ENCODE measurements at places on chromosomes 3 and 15. TPM values are rescaled to one million over a fixed set of nuclear protein-coding genes. Genes with fewer than 3 reads are reported as not detected.

GRCh38 chr15:38860253-38860652, 295.6 kb upstream of the RASGRP1 start:
- no peak for DNase-seq

The PPP1R14D gene
- polyA plus RNA-seq: not detected

The RPL22L1 gene
- polyA plus RNA-seq: 241 TPM

DNA sequence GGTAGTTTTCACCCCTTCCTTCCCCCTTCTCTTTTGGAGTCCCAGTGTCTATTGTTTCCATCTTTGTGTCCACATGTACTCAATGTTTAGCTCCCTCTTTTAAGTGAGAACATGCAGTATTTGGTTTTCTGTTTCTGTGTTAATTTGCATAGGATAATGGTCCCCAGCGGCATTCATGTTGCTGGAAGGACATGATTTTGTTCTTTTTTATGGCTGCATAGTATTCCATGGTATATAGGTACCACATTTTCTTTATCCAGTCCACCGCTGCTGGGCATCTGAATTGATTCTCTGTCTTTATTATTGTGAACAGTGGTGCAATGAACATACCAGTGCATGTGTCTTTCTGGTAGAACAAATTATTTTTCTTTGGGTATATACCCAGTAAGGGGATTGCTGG, 7.7 kb upstream of the HDGFL3 start:
- no peak for DNase-seq

DNA sequence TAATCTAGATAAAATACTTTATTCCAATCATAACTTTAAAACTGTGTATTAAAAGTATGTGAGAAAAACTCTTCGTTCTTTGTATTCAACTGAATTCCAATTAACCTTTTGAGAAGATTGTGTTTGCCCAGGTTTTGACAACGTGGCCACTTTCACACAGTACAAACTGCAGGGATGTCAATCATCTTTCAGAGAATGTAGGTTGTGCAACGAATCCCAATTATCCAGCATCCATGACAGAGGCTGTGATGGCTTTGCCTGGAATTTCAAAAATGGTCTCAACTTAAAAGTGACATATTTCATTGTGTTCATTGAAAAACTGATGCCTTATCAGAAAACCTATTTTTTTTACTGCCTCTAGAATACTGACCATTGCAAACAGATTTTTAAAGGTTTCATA, 615.1 kb upstream of the KCNMB2 start:
- DNase-seq: no peak

DNA sequence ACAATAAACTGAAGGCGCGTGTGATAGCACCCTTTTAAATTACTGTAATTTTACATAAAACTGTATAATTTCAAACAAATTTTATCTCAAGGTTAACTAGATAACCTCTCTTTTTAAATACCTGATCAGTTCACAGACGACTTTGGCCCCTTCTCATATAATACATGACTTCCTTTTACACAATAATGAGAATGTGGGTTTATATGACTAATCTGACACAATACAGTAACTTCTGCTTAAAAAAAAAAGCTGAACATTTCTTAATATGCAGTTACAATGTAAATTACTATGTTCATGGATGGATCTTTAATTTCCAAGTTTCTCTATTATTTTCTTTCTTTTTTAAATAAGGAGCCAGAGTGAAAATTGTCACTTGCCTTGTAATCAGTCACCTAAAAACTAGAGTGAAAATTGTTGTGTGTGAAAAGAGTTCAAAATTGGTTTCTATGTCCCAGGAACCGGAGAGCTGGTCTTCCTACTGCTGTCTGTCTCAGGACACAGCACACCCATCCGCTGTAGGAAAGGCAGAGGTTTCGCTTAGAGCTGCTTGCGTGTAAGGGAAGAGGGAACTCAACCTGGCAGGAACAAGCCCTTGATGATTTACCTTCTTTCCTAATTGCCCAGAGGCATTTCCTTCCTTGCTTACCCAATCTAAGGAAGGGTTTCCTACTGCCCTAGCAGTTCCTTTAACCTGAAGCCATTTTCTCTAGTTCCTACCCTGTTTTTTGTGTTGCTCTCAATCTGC, 33.3 kb downstream of the PLD1 start:
- no peak for DNase-seq

DNA sequence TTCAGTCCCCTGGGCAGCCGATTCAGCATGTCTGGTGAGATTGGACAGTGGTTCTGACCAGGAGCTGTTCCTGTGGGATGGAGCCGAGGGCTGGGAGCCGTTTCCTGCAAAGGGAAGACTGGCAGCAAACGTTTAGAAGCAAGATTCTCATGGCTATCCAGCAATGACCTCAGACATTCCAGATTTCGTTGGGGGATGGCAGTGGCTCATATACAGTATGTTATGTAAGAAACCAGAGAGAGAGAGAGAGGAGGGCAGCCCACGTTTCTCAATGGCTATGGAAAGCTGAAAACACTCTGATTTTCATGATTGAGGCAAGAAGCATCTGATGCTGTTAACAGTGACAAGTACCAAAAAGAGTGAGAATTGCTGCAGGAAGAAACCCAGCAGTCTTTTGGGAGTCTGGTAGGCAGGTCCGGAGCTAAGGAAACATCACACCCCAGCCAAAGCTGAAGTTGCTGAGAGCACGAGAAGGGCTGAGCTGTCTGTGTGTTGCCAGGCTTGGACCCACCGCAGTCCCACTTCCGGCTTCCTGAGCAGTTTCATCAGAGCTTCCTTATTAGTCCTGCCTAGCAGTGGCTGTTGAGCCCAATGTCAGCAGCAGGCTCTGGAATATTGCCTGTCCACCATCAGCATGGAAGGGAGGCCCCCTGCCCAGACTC, 25.6 kb upstream of the VPS8 start:
- DNase-seq: no peak

The SLC22A14 gene
- polyA plus RNA-seq: 0.08 TPM

All from keratinocyte (primary cell).